ENCODE measurements at places on chromosomes 2 and 18.

DNA sequence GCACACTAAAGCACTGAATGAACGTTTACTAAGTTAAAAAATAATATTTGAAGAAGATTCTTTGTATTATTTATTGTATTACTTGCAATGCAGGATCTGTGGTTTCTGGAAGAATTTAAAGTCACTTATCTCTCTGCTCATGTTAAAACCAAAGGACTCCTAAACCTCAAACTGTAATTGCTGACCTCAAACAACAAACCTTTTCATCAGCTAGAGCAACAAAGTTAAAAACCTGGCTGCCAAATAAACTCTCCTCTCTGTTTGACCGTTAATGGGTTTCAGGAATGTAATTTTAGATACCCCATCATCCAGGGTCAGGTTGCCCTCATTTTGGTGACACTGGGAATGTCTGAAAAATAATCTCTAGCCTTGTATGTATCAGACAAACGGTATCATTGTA, 239.1 kb downstream of the TGIF1 start:
- no peak for DNase-seq

- no peak for DNase-seq
These were observed 80.2 kb downstream of the NUP35 start for GRCh38 chr2:183204397-183204796.

DNA sequence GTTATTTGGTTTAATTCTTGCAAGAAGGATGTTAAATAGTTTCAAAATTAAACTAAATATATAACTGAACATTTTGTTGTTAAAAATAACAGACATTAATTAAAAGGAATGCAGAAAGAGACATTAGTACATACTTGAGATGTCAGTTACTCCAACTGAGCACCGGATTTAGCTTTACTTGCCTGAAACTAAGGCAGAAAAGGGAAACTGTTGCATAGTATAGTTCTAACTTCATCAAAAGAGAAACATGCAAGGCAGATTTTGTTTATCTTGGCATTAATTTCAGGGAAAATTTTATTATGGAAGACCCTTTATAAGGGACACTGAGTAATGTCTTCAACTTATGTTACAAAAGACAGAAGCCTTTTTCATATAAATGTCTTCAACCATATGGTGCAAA, 218.3 kb downstream of the STK39 start:
- DNase-seq: no peak

- DNase-seq: no peak
These were observed 186.9 kb downstream of the GFPT1 start for GRCh38 chr2:69200107-69200520.

GRCh38 chr2:8152392-8153257, 529.2 kb upstream of the ID2 start:
- DNase-seq: no peak

GRCh38 chr2:123864416-123864815, 160.7 kb upstream of the CNTNAP5 start:
- DNase-seq: no peak

DNA sequence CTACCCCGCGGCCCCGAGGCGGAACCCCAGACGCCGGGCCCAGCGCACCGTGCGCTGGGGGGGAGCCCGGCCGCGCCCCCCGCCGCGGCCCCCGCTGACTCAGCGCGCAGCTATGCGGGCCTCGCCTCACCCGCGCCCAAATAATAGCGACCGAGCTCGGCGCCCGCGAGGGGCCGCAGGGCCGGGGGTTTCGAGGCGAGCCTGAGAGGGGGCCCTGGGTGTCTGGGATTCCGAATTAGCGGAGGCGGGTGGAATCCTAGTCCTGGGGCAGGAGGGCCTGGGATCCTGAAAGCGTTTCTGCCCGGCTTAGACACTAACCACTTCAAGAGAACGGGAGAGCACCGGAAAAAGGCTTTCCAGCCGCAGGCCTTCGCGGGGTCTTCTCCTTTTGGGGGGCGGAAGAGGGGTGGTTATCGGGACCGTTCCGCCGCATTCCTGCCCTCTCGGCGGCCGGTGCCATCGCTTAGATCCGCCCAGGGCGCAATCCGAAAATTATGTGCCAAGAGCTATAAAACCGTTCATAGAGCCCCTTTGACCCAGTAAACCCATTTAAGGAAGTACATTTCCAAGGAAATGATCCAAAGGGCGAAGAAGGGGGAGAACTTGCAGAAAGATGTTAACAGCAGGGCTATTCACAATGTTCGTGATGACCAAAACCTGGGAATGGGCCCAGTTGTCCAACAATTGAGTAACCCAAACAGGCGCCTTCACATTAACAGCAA, 681 bp upstream of the ROCK2 start:
- DNase-seq: no peak

- DNase-seq: no peak
These were observed 78.9 kb upstream of the OTOS start for GRCh38 chr2:240219208-240219890.

DNA sequence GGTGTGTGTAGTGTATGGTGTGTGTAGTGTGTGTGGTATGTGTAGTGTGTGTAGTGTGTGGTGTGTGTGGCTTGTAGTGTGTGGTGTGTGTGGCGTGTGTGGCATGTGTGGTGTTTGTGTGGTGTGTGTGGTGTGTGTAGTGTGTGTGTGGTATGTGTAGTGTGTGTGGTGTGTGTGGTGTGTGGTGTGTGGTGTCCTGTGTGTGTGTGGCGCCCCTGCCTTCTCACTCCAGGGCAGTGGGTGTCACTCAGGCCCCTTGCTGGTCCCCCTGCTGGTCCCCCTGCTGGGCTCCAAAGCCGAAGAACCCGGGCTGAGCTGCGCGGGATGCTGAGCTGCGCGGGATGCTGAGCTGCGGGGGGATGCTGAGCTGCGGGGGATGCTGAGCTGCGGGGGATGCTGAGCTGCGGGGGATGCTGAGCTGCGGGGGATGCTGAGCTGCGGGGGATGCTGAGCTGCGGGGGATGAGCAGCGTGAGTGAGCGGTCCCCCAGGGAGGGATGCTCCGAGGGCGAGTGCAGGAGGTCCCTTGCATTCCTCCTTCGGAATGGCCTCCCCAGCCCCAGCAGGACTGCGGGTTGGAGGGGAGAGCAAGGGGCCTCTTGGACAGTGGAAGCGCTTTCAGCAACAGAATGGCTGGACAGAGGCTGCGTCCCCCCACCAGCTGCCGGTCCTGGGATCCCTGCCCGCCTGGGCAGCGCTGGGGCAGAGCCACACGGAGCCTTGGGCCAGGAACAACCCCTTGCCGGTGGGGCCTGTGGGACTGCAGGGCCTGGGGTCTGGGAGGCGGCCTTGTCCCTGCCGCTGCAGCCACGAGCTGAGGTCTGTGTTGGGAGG, 3.4 kb upstream of the RTP5 start:
- no peak for DNase-seq

GRCh38 chr2:171491292-171491691, 31.0 kb upstream of the CYBRD1 start:
- DNase-seq: no peak

- no peak for DNase-seq
These were observed 72.1 kb upstream of the FAM237A start for GRCh38 chr2:206570199-206570598.

DNA sequence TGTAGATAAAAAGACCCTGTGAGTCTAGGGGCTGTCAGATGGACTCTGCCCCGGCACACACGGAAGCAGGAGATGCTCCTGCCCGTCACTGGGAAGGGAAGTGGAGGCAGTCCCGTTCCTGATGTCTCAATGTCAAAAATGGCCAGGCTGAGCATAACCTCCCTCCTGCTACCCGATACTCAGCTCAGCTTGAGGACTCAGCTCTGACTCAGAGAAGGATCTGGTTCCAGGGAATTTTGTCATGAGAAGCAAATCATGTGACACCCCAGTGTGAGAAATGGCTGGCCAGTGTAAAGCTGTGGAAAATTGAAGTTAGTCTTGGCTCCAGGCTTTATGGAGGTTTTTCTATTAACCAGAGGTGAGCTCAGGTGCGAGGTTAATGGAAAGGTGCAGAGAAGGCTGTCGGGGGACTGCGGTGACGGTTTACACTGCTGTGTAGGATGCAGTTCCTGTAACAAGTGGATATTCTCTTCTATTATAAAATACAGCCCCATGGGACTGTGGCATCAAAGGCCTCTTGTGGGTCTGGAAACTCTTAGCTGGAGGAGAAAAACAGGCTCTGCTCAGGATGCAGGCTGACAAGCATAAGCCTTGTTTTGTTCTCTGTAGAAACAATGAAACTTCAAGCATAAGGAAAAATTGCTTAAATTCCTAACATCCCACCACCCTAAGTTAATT, 24.7 kb upstream of the AGAP1 start:
- no peak for DNase-seq

- DNase-seq: no peak
These were observed 540.4 kb upstream of the DSEL start for GRCh38 chr18:68056936-68057335.

DNA sequence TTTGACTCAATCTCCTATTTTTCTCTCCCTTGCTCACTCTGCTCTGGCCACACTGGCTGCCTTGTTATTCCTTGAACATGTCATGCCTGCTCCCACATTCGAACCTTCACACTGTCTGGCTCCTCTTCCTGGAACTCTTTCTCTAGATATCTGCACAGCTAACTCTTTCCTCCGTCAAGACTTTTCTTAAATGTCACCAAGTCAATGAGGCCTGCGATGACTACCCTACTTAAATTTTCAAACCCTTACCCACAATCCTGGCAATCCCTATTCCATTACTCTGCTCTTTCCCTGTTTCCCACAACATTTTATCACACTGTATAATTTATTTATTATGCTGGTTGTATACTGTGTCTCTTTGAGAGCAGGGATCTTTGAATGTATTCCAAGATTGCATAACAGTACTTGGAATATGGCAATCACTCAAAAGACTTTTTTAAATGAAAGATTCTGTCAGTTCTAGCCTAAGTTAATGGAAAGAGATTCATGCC, 206.2 kb downstream of the SRBD1 start:
- no peak for DNase-seq

GRCh38 chr2:29202819-29203495, 87.7 kb downstream of the CLIP4 start:
- DNase-seq: no peak

DNA sequence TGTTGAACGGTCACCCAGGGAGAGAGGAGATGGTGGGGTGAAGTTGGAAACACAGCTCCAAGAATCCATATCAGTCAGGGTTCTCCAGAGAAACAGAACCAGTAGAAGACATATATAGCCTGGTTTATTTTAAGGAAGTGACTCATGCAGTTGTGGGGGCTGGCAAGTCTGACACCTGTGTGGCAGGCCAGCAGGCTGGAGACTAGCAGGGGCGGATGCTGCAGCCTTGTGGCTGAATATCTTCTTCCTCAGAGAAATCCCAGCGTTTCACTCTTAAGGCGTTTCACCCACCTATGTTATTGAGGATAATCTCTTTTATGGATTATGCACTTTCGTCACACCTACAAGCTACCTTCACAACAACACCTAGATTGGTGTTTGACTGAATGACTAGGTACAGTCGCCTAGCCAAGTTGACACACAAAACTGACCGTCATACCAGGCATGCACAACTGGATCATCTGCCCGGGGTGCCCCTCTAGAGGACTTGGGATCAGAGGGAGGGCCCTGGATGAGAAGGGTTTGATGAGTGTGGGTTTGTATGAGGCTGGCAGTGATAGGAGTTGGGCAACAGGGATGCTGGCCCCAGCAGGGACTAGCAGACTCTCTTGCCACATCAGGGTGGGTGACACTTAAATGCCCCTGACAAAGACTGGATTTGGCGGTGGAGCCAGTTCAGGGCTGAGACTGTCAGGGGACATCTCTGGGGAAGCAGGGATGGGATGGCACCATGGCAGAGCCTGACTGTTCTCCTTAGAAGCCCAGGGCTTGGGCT, 23.4 kb downstream of the MROH2A start:
- DNase-seq: no peak

DNA sequence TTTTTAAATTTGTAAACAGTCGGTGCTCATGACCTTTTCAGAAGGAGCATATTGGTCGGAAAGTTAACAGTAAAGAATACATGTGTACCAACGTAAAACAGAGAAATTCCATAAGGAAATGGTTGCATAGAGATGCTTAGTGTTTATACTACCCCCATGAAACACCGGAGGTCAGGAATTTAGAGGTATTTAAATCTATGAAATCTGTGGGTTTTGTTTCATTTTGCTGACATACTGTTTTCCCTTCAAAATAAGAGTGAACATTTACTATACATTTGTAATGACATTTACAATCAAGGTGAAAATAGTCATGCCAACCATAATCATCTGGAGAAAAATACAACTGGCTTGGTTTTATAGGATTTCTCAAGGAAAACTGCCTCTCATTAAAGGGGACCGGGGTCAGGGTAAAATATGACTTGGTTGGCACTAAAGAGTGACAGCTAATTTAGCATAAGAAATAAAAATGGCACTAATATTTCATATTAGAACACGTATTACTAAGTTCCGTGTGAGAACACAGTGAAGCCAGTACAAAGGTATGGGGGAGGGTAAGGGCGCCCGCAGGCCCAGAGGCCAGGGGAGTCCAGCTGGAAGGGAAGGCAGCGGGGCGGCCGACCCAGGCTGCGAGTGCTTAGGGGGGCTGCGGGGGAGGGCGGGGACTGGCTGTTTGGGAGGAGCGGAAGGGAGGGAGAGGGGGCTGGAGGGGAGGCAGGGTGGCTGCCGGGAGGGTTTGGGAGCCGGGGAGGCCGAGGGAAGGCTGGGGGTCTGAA, 1.1 kb upstream of the RNU4ATAC start:
- DNase-seq: peak; percentile 54

- no peak for DNase-seq
These were observed 132.2 kb downstream of the AKAIN1 start for GRCh38 chr18:5064841-5065370.

DNA sequence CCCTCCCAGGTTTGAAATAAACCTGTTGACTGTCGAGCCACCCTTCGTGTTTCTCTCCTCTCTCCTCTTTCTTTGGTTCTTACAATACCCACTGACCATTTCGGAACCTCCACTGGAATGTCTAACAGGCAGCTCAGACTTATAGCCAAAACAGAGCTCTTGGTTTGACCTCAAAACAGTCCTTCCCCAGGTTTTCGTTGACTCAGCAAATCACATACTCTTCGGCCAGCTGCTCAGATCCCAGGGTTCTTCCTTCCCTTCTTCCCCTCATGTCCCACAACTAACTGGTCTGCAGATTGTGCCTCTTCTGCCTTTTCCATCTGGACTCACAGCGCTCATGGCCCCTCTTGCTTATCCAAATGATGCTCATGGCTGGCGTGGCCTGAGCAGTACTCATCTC, 4.7 kb downstream of the ARMC9 start:
- no peak for DNase-seq

GRCh38 chr2:13091861-13092378, 375.2 kb downstream of the TRIB2 start:
- DNase-seq: no peak

DNA sequence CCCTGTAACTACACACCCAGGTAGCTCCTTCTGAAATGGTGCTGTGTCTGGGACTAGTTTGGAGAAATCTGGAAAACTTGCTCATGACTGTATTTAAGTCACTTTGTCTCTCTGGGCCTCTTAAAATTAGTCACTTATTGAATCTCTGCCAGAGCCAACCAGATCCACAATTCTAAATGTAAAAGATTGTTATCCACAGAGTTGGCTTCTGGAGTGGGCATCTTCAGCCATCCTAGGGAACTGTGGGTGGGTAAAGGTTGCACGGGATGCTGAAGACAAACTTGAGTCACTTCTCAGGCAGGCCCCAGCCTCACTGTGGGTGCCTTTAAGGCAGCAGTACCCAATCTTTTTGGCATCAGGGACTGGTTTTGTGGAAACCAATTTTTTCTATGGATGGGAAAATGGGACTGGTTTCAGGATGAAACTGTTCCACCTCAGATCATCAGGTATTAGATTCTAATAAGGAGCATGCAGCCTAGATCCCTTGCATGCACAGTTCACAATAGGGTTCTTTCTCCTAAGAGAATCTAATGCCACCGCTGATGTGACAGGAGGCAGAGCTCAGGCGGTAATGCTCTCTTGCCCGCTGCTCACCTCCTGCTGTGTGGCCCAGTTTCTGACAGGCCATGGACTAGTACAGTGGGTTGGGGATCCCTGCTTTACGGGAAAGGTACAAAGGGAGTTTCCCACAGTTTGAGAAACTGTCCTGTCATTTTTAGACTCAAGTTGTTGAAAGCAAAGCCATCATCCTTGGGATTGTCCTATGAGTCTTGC, 98.3 kb upstream of the SPRED2 start:
- peak; percentile 5 for DNase-seq
